ENCODE measurements at places on chromosomes 3 and 15. TPM values are rescaled to one million over a fixed set of nuclear protein-coding genes. Genes with fewer than 3 reads are reported as not detected.

DNA sequence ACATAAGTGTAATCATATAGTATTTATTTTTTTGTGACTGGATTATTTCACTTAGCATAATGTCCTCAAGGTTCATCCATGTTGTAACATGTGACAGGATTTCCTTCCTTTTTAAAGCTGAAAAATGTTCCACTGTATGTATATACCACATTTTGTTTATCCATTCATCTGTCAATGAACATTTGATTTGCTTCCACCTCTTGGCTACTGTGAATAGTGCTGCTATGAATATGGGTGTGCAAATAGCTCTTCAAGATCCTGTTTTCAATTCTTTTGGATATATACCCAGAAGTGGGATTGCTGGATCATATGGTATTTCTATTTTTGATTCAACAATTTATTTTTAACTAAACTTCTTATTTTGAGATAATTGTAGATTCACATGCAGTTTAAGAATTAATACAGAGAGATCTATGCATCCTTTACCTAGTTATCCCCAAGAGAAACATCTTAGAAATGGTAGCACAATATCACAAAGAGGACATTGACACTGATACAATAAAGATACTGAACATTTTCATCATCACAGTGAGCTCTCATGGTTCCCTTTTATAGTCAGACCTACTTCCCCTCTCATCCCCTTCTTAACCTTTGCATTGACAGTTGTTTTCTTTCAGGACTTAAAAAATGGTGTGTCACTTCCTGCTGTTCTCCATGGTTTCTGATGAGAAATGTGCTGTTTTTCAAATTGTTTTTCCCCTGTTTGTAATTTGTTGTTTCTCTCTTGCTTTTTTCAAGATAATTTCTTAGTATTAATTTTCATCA is 90.1 kb downstream of the SATB1 start:
- no peak for DNase-seq

- no peak for DNase-seq
These were observed 25.8 kb downstream of the SIAH2 start for GRCh38 chr3:150736903-150737832.

DNA sequence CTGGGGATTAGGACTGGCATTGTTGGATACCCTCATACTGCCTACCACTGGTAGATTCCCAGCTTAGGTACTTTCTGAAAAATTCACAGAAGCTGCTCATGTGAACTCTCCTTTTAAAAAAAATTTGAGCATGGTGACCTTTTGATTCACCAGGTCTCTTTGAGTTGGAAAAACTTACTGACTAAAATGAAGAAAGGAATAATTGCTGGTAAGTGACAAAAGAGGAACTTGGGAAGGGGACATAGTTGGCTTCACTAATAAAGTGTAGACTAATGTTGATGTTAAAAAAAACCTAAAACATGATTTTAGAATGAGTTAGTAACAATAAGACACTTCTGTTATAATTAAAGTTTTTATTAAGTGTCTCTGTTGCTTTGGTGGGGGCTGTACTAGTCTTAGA is 8.6 kb downstream of the VPS8 start:
- DNase-seq = no peak

The SLC35G2 gene
- total RNA-seq = 13.1 TPM

The TOMM70 gene
- total RNA-seq = 30.8 TPM

DNA sequence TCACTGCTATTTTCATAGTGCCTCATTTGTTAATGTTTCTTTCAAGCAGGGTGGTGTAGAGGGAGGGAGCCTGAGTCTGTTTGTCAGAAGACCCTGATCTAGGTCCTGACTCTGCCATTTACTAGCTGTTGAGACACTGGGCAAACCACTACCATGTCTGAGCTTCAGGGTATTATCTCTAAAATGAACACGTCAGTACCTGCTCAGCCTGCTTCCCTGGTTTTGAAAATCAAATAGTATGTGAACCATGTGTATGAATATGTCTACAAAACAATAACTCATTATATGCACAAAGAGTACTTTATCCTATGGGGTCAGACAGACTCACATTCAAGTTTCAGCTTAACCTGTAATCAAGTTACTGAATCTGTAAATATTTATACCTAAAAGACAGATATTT is 25.1 kb downstream of the SYNPR start:
- no peak for DNase-seq

Measured in aorta (tissue), 5 donors.